ENCODE measurements at places on chromosomes 13 and 19.

DNA sequence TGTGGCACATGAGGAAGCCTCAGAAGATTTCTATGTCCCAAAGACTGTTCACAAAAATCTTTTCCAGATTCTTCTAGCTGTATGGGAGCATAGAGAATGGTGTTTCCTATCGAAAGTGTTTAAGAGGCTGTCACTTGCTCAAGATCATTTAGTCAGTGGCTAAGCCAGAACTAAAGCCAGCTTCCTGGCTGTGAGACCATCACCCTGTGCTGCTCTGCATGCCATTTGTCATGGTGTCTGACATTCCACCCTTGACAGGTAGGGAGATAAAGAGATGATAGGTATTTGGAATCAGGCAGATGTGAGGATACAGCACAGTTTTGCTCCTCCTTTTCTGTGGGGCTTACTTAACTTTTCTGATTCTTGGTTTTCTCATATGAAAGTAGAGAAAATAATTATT, 177.3 kb downstream of the DNAJC15 start:
- H3K27ac ChIP-seq = no peak overlapping the region
- no peak overlapping the region for H3K4me3 ChIP-seq

DNA sequence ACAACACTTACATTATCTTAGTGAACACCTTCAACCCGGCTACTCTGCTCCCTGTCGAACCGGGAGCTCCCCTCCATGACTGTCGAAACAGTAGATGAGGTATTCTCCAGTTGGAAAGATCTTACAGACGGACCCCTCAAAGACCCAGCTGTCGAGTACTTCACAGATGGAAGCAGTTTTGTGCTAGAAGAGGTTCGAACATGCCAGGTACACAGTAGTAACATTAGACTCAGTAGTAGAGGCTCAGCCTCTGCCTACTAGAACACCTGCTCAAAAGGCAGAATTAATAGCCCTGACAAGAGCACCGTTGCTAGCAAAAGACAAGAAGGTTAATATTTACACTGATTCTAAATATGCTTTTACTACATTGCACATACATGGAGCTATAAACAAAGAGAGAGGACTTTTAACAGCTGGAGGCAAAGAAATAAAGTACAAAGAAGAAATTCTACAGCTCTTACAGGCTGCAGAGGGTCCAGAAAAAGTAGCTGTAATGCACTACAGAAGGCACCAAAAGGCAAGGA, 13.6 kb upstream of the SLC15A1 start:
- DNase-seq = no peak
- H3K27ac ChIP-seq = no peak overlapping the region
- H3K27me3 ChIP-seq = no peaks in the 10 kb centered on the region
- H3K4me3 ChIP-seq = no peak overlapping the region
- H3K4me1 ChIP-seq = peaks cover 8% of the 10 kb centered on the region
- no peaks in the 10 kb centered on the region for H3K36me3 ChIP-seq

DNA sequence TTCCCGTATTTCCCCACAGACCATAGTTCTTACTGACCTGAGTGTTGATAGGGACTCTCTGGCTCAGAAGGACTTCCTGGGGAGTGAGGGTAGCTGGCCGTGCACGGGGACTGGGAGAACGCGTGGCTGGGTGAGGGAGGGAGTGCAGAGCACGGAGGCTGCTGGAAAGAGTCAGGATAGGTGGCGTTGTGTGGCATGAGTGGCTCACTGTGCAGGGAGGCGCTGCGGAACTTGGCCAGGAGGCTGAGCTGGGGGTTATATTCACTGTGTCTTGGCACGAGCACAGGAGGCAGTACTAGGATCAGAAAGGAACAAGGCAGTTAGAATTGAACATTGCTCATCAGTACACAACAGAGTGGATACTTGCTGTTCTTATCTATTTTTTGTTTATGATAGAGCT, 47.4 kb downstream of the SMAD9 start:
- no peaks in the 10 kb centered on the region for H3K27me3 ChIP-seq
- no peak for DNase-seq
- H3K36me3 ChIP-seq = no peaks in the 10 kb centered on the region
- no peak overlapping the region for H3K27ac ChIP-seq

DNA sequence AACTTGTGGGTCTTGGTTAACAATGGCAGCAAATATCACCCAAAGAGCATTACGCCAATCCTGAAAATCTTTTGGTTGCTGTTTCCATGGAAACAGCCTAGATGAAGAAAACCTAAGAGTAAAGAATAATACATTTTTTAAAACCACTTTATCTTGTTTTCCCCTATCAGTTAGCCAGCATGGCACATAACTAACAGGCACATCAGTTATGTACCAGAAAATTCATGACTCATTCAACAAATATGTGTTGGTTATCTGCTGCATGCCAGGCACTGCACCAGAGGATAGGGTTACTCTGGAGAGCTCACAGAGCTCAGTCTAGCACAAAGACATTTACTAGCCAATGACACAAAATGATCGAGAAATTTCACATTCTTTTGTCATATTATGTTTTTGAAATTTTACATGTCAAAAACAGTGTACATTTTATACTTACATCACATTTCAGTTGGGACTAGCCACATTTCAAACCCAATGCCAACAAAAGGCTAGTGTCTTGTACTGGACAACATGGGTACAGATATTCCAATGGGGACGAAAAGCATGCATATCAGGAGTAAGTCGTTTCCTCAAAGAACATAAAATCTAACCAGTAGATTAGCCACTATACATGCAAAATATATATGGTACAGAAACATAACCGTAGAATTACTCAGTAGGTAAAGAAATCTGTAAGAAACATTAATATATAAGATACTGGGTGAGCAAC, 20.3 kb downstream of the LNX2 start:
- H3K27me3 ChIP-seq = no peaks in the 10 kb centered on the region
- H3K27ac ChIP-seq = no peak overlapping the region
- no peak overlapping the region for H3K4me3 ChIP-seq
- H3K36me3 ChIP-seq = no peaks in the 10 kb centered on the region
- DNase-seq = peak; percentile 59
- H3K4me1 ChIP-seq = peaks cover 18% of the 10 kb centered on the region

GRCh38 chr13:49502954-49503353, 7.2 kb downstream of the PHF11 start:
- no peaks in the 10 kb centered on the region for H3K27me3 ChIP-seq
- DNase-seq = no peak
- H3K36me3 ChIP-seq = no peaks in the 10 kb centered on the region
- no peak overlapping the region for H3K4me3 ChIP-seq
- peaks cover 19% of the 10 kb centered on the region for H3K4me1 ChIP-seq
- no peak overlapping the region for H3K27ac ChIP-seq

DNA sequence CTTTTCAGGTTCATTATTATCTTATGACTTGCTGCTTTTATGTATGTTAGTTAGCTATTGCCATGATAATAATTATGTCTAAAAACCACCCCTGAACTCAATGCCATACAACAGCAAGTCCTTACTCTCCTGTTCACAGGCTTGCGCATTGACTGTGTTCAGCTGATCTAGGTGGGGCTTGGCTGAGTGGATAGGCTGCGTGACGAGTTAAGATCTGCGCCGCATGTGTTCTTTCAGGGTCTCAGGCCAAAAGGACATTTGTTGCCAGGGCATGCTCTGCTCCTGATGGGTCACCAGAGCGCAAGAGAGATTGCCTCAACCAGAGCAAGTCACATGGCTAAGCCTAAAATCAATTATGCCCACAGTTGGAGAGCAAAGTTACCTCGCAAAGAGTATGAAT, 859 bp downstream of the ZNF568 start:
- DNase-seq = peak; percentile 2
- peak overlapping the region; percentile 80 for H3K4me3 ChIP-seq
- peaks cover 42% of the 10 kb centered on the region for H3K36me3 ChIP-seq
- H3K4me1 ChIP-seq = no peaks in the 10 kb centered on the region

DNA sequence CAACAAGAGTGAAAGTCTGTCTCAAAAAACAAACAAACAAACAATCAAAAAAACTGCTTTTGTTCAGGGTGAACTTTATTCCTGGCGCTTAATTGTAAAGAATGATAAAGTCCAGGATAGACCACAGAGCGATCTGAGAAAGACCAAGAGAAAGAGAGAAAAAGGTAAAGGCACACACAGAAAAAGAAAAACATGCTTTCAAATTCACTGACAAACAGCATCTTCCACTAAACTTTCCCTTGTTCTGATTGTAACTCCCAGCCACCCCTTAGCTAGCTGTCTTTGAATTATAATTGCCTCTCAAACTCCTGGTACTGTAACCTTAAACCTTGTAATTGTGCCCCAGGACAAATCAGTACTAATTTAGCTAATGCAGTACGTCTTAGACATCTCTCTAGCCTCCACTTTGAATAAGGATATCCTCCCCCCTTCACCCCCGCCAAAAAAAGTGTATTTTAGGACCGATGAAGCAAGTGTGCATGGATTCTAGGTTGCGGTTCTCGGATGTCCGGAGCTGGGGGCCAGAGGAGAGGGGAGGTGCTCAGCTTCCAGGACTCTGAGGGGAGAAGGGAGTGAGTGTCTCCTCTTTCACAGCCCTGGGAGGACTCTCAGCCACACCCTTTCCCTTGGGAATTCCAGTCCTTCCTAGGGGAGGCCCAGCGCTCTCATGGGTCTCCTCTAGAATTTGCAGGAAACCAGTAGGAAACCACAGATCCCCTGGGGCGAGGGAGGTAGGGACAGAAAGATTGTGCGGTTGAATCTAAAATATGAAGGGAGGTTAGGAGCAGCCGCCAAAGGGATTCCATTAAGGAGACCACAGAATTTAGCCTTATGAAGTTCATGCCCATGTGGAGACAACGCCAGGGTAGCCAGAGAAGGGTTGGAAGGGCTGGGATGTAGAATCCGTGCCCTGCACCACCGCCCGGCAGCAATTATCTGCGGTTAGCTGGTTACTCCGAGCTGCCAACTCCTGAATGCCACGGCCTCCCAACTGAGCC, 19.7 kb downstream of the ZNF536 start:
- H3K27ac ChIP-seq = no peak overlapping the region
- H3K36me3 ChIP-seq = no peaks in the 10 kb centered on the region
- H3K4me1 ChIP-seq = no peaks in the 10 kb centered on the region
- no peaks in the 10 kb centered on the region for H3K27me3 ChIP-seq
- no peak for DNase-seq
- no peak overlapping the region for H3K4me3 ChIP-seq

- no peak overlapping the region for H3K4me3 ChIP-seq
- peaks cover 5% of the 10 kb centered on the region for H3K36me3 ChIP-seq
- no peak for DNase-seq
- no peak overlapping the region for H3K27ac ChIP-seq
- peaks cover 46% of the 10 kb centered on the region for H3K27me3 ChIP-seq
- no peaks in the 10 kb centered on the region for H3K4me1 ChIP-seq
Measured at GRCh38 chr19:8129061-8129618, 20.3 kb downstream of the FBN3 start.

GRCh38 chr19:18020212-18021085, 12.5 kb downstream of the ARRDC2 start:
- peaks cover 43% of the 10 kb centered on the region for H3K4me1 ChIP-seq
- peaks cover 10% of the 10 kb centered on the region for H3K36me3 ChIP-seq
- peak overlapping the region; percentile 28 for H3K4me3 ChIP-seq
- H3K27ac ChIP-seq = peak overlapping the region; percentile 96

GRCh38 chr13:80070024-80070703, 270.8 kb downstream of the SPRY2 start:
- H3K4me1 ChIP-seq = no peaks in the 10 kb centered on the region
- H3K36me3 ChIP-seq = no peaks in the 10 kb centered on the region
- H3K4me3 ChIP-seq = no peak overlapping the region
- H3K27me3 ChIP-seq = no peaks in the 10 kb centered on the region
- H3K27ac ChIP-seq = no peak overlapping the region
- DNase-seq = no peak

GRCh38 chr13:31904941-31905824, 126.4 kb upstream of the FRY start:
- H3K4me1 ChIP-seq = peaks cover 7% of the 10 kb centered on the region
- H3K36me3 ChIP-seq = no peaks in the 10 kb centered on the region
- H3K27me3 ChIP-seq = no peaks in the 10 kb centered on the region
- H3K27ac ChIP-seq = no peak overlapping the region

DNA sequence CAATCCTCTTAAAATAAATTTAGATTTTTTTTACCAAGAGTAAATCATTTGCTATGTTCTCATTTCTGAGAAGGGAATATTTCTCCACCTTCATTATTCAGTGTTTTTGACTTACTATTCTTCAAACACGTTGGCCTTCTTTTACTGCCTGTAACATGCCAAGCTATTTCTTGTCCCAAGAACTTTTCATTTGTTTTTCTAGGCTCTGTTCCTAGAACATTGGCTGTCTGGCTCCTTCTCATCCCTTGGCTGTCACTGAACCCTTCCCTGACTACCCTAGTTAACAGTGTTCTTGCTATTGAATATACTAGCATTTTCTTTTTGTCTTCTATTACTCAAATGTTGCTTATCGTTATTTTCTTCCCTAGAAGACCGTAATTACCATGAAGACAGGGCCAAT, 248.1 kb downstream of the ITGBL1 start:
- H3K36me3 ChIP-seq = no peaks in the 10 kb centered on the region
- peaks cover 41% of the 10 kb centered on the region for H3K4me1 ChIP-seq
- H3K27me3 ChIP-seq = no peaks in the 10 kb centered on the region

DNA sequence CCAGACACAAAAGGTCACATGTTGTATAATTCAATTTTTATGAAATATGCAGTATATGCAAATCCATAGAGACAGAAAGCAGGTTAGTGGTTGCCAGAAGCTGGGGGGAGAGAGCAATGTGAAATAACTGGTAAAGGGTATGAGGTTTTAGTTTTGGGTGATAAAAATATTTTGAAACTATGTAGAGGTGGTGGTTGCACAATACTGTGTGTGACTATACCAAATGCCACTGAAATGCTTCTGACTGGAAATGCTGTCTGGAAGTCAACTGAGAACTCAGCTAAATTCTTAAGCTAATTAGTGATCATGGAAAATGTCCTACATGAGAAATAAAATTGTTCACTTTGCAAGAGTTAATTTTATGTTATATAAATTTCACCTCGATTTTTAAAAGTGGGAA, 65.3 kb upstream of the RXFP2 start:
- H3K27me3 ChIP-seq = peaks cover 21% of the 10 kb centered on the region
- H3K4me3 ChIP-seq = no peak overlapping the region
- H3K27ac ChIP-seq = no peak overlapping the region
- peaks cover 6% of the 10 kb centered on the region for H3K4me1 ChIP-seq
- DNase-seq = peak; percentile 17
- no peaks in the 10 kb centered on the region for H3K36me3 ChIP-seq

- peak overlapping the region; percentile 73 for H3K4me3 ChIP-seq
- DNase-seq = peak; percentile 37
- H3K27ac ChIP-seq = peak overlapping the region; percentile 35
- H3K27me3 ChIP-seq = no peaks in the 10 kb centered on the region
- peaks cover 31% of the 10 kb centered on the region for H3K4me1 ChIP-seq
Measured at GRCh38 chr19:10568062-10568825, 535 bp downstream of the CDKN2D start.
